Fibroblast of lung (primary cell): ENCODE measurements at places on chromosomes 7 and 10.

DNA sequence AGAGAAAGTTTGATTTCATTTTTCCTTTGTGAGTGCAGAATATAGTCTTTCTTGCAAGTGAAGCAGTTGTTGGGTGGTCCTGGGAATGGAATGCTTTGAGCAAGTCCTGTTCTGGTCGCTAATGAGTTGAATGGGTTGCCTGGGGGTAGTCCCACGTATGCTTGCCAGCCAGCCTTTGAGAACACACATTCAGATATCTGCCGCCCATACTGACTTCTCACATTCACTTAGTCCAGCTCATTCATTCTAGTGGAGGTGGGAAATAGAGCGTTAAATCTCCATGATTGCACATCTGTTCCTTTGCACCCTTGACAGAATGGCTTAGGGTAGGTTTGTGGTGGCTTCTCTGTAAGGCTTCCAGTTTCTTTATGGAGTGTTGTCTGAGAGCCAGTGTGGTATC, 256.6 kb downstream of the SORCS3 start:
- no peak for DNase-seq

DNA sequence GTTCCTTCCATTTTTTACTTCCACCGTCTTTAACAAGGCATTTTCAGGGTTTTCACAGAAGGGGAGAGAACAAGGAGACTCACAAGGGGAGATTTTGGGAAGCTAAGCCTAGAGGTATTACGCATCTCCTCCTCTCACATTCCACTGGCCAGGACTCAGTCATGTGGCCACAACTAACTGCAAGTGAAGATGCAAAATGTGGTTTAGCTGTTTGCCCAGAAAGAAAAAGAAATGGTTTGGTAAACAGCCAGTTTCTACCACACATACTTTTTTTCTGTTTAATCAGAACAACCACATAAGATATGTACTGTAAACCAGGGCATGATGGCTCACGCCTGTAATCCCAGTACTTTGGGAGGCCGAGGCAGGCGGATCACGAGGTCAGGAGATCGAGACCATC, 21.4 kb upstream of the HELLS start:
- peak; percentile 47 for DNase-seq

GRCh38 chr10:101535949-101536348, 52.1 kb downstream of the POLL start:
- no peak for DNase-seq

GRCh38 chr7:13849163-13849892, 140.1 kb downstream of the ETV1 start:
- peak; percentile 1 for DNase-seq

- DNase-seq, result peak; percentile 32
These were observed 493.8 kb downstream of the ARL4A start for GRCh38 chr7:13181216-13181615.

- DNase-seq, result no peak
These were observed 6.8 kb upstream of the NAT16 start for GRCh38 chr7:101186844-101187428.

DNA sequence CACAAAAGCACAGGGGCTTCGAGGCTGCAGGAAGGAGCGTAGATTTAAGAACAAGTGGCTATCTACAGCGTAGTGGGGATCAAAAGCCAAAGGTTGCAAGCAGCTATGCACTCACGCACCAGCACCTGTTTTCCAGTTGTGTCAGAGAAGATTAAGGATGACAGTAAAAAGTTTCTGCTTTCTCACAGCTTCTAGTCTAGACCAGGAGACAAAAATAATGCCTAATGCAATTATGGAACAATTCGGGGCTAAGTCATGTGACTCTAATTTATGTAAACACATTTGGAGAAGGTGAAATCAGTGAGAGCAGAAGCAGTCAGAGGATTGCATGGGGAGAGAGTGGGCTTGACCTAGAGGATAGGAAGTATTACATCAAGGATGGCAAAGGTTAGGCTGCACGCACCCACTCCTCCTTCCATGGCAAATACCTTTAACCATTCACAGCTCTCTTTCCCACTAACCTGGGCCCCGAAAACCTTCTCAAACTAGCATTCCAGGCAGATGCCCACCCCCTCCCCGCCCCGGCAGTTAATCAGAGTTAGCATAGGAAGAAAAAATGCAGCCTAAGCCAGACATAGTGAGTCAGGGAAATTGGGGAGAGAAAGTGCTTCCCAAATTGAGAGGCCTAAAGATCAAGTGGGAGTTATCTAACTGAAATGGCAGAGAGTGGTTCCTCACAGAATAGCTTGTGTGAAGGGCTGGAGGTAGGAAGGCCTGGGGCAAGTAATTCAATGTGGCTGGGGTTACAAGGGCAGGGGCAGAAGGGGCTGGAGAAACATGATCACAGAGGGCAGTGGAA, 48.2 kb upstream of the GPAM start:
- no peak for DNase-seq

GRCh38 chr7:120303105-120303504, 30.1 kb downstream of the KCND2 start:
- DNase-seq, result no peak

DNA sequence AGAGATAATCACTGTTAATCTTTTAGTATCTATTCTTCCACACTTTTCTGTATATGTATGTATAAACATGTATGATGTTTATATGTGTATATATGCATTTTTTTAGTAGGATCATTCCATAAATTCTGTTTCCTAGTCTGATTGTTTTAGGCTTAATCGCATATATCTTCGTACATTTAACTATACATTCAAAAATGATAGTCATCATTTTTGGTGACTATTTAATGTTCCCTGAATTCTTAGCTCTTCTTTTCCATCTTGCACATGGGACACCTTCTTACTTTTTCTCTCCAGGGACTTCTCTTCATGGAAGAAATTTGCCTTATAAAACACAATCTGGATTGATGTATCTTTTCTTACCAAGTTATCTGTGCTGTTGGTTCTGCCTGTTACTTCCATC, 42.1 kb downstream of the ZNF277 start:
- DNase-seq, result no peak

DNA sequence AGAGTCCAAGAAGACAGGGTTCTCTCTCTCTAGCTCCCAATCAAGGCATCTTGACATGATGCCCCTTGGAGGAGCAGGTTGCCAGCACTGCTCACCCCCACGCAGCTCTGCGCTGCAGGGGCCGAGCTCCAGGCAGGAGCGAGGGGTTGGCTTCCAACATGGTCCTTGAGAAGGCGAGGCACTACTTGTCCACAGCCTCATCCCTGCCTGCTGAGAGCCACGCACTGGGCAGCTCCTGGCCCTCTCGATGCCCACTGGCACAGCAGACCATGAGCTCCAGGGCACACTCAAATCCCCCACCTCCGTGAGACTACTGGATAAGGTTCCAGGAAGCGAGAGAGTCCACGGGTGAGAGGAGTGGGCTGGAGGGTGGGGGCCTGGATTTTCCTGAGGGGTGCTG, 31.1 kb downstream of the RAMP3 start:
- DNase-seq, result no peak

DNA sequence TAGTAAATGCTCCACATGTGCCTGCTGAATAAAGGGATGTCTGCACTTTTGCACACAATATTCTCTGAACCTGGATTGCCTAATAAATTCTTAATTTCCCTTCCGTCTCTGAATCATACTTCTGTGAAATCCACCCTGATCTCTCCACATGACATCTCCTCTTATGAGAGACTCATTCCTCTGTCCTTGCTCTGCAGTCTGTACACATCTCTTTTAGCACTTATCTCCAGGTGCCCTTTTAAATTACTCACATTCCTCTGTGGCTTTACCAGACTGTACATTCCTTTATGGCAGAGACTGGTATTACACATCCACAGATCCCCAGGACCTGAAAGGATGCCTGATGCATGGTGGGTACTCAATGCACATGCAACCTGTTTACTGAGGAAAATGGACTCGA, 527.6 kb downstream of the PHTF2 start:
- DNase-seq, result peak; percentile 76

DNA sequence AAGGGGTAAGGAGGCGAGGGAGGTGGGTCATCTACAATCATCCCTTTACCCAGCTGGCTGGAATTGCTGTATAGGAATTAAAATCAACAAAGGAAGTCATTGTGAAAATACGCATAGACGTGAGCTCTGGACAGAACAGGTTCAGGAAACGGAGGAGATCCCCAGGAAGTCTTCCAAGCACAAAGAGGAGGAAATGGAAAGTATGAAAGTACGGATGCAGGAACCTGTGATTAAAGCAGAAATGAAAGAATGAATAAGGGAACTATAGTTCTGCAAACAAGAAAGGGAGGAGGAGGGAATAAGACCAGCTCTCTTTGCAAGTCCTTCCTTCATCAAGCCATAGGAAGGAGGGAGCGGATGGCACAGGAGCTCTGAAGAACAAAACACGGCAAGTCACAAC, 61.8 kb downstream of the PYROXD2 start:
- DNase-seq, result no peak

DNA sequence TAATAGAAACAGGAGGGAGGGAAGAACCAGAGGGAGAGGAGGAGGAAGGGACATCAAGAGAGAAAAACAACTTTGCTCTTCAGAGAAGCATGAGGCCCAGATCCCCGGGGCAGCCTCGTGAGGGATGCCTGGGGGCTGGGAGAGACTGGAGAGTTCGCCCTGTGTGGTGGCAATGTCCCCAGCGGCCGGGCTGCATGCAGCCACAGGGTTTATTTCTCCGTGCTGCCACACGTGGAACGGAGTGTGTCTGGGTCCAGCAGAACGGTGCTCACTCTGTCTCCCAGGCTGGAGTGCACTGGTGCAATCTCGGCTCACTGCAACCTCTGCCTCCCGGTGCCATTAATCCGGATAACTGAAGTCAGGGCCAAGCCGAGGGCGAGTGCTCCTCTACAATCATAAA, 257.7 kb downstream of the ACTR3B start:
- no peak for DNase-seq
